ENCODE measurements at places on chromosomes 2 and 18.

DNA sequence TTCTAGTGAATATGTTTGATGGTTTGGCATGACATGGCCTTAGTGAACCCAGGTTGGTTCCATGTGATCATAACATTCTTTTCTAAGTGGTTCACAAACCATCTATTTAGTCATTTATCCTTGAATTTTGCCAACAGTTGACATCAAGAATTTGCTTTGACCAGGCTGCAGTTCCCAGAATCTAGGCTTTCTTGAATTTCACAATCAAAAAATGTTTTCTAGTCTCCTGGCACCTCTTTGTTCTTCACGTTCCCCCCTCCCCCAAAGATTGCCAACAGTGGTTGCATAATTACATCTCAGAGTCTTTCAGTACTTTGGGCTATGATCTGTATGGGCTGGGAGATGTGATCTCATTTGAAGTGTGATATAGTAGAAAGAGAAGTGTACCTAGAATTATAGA, 124.0 kb downstream of the GATA6 start:
- DNase-seq = no peak

GRCh38 chr2:12928197-12928774, 211.6 kb downstream of the TRIB2 start:
- DNase-seq = no peak

DNA sequence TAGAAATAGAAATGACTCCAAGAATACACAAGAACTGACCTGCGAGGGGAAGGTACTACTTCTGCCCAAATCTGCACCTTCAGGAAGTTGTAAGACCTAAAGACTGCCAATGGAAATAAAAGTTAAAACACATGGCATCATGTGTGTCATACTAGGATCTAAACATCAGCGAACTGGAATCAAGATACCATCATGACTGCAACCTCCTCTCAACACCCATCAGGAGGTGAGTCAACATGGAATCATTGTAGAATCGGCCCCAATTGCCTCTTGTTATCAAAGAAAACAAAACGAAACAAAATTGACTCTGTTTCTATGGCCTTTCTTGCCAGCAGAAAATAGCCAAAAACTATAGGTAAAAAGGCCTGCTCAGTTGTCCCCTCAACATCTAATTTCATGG, 15.1 kb downstream of the RDH14 start:
- DNase-seq = peak; percentile 5

GRCh38 chr2:223999862-224000261, 39.2 kb downstream of the SERPINE2 start:
- DNase-seq = no peak

- no peak for DNase-seq
Observed at GRCh38 chr2:122395687-122396086, 640.2 kb downstream of the TSN start.

GRCh38 chr2:177753682-177754491, 318.7 kb downstream of the PDE11A start:
- peak; percentile 53 for DNase-seq

- DNase-seq = no peak
Observed at GRCh38 chr2:205683502-205684367, 1.4 kb downstream of the NRP2 start.

GRCh38 chr18:67001052-67001451, 397.2 kb upstream of the CDH19 start:
- DNase-seq = no peak

Data from NCI-H2081 (cell line).